ENCODE measurements at places on chromosomes 2 and 18.

- DNase-seq = no peak
Observed at GRCh38 chr2:74250189-74250631, 51.8 kb downstream of the MTHFD2 start.

DNA sequence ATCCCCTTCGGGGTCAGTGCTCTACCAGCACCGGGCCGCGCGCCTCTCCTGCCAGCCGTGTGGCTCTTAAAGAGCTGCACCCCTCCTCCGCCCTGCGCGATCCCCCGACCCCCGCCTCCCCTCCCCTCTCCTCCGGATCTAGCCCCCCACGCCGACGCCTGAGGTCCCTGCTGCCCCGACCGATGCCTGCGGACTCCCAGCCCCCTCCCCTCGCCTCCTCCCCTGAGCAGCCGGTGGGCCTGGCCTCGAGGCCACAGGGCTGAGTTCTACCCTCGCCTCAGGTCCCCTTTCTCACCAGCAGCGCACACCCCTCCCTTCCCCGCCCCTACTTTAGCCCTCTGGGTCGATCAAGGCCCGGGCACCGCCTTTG lies 5.8 kb upstream of the SIX3 start:
- DNase-seq = no peak

DNA sequence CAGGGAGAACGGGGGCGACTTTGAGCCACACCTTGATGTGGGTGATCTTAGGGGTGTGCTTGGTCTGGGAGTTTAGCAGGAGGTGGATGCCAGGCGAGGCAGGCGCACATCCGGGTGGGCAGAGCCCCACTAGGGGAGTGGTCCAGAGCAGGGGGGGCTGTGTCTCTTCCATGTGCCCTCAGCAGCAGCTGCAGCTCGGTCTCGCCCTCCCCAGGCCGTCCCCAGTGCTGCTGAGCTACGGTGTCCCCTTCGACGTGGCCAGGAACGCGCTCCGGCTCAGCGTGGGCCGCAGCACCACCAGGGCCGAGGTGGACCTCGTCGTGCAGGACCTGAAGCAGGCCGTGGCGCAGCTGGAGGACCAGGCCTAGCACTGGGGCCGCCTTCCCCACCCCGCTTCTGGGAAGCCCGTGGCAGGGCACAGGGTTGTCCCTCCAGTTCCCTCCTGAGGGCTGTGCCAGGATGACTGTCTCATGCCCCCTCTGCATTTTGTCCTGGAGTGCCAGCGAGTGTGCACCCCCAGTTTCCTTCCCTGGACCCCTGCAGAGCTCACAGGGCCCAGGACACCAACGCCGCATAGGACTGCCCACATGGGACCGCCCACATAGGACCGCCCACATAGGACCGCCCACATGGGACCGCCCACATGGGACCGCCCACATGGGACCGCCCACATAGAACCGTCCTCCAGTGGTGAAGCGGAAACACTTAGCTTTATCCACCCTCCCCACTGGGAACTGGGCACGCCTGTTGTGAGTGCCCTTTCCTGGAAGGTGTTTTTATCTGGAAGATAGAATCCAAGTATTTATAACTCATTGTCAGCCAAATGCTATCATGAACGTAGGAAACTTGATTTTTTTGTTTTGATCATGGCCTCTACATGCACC lies 1.9 kb upstream of the ESPNL start:
- no peak for DNase-seq

- DNase-seq = no peak
Observed at GRCh38 chr2:2708575-2709430, 377.7 kb upstream of the MYT1L start.

DNA sequence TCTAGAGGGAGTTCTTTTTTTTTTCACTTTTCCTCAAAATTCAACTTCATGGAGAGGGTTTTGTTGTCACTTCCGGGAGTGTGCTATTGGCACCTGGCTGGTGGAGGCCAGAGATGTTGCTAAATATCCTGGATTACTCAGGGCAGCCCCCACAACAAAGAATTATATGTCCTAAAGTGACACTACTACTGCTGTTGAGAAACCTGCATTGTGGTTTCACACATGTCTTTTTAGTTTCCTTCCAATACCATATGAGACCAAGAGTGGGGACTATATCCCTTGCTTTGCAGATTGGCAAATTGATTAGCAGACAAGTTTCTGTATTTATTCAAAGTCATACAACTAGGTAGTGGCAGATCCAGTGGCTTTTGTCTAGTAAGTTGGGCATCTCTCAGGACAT lies 826.8 kb downstream of the TRIB2 start:
- DNase-seq = no peak

All from HS-27A (cell line).